Spinal cord (tissue), 10 donors: ENCODE measurements at places on chromosomes 7 and 10. TPM values are rescaled to one million over a fixed set of nuclear protein-coding genes. Genes with fewer than 3 reads are reported as not detected.

DNA sequence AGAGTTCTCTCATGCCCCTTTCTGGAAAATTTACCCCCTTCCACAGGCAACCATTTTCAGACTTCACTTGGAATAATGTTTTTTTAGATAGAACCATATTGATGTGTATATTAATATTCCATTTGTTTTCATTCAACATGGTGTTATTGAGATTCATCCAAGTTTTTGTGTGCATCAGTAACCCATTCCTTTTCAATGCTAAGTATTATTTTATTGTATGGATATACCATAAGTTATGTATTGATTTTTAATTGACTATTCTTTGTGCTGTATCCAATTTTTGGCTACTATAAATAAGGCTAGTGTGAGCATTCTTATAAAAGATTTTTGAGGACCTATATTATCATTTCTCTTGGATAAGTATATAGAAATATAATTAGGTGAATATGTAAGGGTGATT is 1025.7 kb downstream of the GRM8 start:
- no peak for DNase-seq

GRCh38 chr7:22879280-22879679 is 56.6 kb upstream of the TOMM7 start:
- DNase-seq: no peak

GRCh38 chr10:96565774-96566173 is 21.0 kb downstream of the TM9SF3 start:
- DNase-seq: no peak

- no peak for DNase-seq
Measured at GRCh38 chr10:52420656-52421055, 106.6 kb downstream of the DKK1 start.

DNA sequence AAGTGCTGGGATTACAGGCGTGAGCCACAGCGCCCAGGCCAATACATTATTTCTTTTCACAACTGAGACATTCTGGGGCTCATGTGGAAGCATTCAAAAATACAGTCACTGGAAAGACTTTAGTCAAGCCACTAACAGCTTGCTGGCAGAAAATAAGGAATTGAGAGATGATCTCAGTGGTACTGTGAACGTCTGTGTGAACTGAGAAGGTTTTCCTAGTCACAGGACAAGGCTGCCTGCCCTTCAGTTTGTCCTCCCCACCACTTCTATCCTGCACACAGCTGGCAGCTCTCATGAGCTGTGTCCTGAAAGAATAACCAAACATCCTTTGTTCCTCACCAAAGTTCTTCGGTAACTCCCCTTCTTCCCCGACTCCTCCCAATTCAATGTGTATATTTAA is 31.3 kb upstream of the ITGA8 start:
- no peak for DNase-seq

GRCh38 chr10:25808372-25808771 is 125.7 kb upstream of the MYO3A start:
- no peak for DNase-seq

- no peak for DNase-seq
Measured at GRCh38 chr10:45424668-45425404, 50.8 kb downstream of the ALOX5 start.

The SMARCD3 gene
- 84.2 TPM for total RNA-seq

The THNSL1 gene
- total RNA-seq: 8.7 TPM

The FANK1 gene
- 19.1 TPM for total RNA-seq

The SLC13A1 gene
- not detected for total RNA-seq

The EN2 gene
- total RNA-seq: 0.72 TPM
